ENCODE measurements at places on chromosomes 1 and 21.

DNA sequence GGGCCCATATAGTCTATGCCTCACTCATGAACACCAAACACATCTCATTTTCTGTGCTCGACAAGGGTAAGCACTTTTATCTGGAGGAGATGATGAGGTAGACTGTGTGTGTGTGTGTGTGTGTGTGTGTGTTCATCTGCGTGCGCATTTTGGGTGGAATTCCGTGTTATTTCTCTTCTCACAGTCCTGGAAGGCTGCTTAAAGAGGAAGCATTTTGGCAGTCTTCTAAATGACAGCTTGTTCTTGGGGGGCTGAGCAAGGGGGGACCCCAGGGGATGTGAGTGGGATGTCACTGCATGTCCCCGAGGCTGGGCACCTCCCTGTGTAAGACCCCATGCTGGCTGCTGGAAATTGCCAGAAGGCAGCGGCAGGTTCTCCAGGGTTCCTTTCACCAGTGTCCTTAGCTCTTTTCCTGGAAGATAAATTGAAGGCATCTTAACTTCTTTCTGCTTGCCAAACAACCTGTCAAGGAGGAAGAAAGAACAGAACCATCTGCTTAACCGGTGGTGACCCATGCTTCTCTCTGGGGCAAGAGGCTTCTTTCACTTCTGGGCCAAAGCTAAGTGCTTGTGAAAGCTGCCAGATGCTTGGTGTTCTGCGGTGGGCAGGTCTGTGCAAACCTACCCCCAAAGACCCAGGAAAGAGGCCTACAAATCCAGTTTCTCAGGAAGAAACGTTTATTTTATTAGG lies 9.9 kb upstream of the RD3 start:
- no peak for DNase-seq
- H3K4me1 ChIP-seq = no peaks in the 10 kb centered on the region
- no peak overlapping the region for H3K27ac ChIP-seq
- H3K36me3 ChIP-seq = no peaks in the 10 kb centered on the region
- H3K4me3 ChIP-seq = no peak overlapping the region

GRCh38 chr1:18009055-18009454 lies 98.5 kb upstream of the IGSF21 start:
- no peak overlapping the region for H3K27ac ChIP-seq
- DNase-seq = no peak
- H3K4me1 ChIP-seq = peaks cover 11% of the 10 kb centered on the region
- H3K36me3 ChIP-seq = no peaks in the 10 kb centered on the region
- H3K27me3 ChIP-seq = no peaks in the 10 kb centered on the region
- H3K4me3 ChIP-seq = no peak overlapping the region

GRCh38 chr1:46456411-46456963 lies 33.1 kb upstream of the DMBX1 start:
- H3K4me1 ChIP-seq = no peaks in the 10 kb centered on the region
- H3K27ac ChIP-seq = no peak overlapping the region
- H3K4me3 ChIP-seq = no peak overlapping the region
- no peaks in the 10 kb centered on the region for H3K36me3 ChIP-seq

DNA sequence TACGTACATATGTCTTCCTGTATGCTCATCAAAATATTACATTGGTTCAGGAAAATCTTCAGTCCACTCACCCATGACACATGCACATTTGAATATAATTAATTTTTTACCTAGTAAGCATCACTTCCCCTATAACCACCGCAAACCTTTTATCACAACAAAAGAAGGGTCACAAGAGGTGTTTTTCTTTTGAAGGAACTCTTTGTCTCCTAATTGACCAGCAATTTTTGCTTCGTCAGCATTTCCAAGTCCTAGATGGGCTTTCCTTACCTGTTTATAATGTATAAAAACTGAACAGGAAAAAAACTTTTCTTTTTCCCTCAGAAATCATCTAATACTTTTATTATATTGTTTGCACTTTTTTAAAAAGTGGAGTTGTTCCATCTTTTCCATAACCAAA lies 631.3 kb downstream of the PLA2G4A start:
- DNase-seq = no peak
- H3K4me1 ChIP-seq = no peaks in the 10 kb centered on the region
- H3K27me3 ChIP-seq = no peaks in the 10 kb centered on the region
- no peak overlapping the region for H3K27ac ChIP-seq
- no peak overlapping the region for H3K4me3 ChIP-seq

DNA sequence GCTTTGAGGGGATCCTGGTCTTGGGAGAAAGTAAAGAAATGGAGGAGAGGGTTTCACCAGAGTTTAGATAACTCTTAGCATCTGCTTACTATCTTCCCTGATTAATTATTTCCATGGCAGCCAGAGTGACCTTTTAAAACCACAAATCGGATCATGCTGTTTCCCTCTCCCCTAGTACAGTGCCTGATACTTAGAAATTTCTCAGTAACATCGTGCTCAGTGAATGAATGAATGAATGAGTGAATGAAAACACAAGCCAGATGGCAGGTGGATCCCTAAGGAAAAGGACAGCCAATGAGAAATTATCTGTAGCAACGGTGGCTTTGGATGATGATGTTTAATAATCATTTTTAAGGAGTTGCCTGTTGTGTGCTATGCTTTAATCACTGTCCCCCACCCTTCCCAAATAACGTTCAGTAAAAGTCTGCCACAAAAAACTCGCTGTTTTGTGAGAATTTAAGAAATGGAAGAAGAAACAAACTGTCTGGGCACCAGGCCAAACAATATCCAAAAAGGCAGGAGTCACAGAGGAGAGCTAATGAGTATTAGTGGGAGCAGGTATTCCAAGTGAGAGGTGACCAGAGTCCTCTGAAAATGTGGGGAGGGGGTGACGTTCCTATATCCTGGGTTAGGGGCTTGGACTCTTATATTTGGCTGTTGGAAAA lies 737 bp upstream of the SMAP2 start:
- no peak overlapping the region for H3K4me3 ChIP-seq
- no peak overlapping the region for H3K27ac ChIP-seq
- DNase-seq = no peak
- peaks cover 20% of the 10 kb centered on the region for H3K4me1 ChIP-seq
- no peaks in the 10 kb centered on the region for H3K36me3 ChIP-seq

GRCh38 chr1:1199961-1200875 lies 6.2 kb downstream of the TNFRSF18 start:
- no peak for DNase-seq
- H3K4me3 ChIP-seq = no peak overlapping the region
- no peaks in the 10 kb centered on the region for H3K36me3 ChIP-seq

GRCh38 chr1:197130677-197131304 lies 15.7 kb downstream of the ASPM start:
- DNase-seq = no peak
- H3K36me3 ChIP-seq = no peaks in the 10 kb centered on the region
- H3K27me3 ChIP-seq = no peaks in the 10 kb centered on the region
- no peak overlapping the region for H3K27ac ChIP-seq

DNA sequence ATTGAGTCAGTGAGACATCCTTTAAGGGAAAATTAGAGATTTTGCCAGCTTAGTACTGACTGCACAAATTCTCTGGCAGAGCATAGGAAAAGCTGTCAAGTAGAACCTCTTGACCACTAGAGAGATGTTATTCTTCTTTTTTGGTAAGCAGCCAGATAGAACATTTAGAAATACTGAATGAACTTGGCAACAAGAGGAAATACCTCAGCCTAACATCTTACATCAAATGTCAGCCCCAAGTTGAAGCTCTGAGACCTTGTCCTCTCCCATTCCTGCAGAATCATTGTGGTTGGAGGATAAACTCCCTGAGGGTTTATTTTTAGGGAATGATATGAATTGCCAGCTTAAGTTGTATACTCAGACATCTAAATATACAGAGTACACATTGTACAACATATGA lies 53.5 kb downstream of the MIGA1 start:
- H3K27me3 ChIP-seq = no peaks in the 10 kb centered on the region
- peaks cover 36% of the 10 kb centered on the region for H3K4me1 ChIP-seq
- no peak for DNase-seq
- no peaks in the 10 kb centered on the region for H3K36me3 ChIP-seq

DNA sequence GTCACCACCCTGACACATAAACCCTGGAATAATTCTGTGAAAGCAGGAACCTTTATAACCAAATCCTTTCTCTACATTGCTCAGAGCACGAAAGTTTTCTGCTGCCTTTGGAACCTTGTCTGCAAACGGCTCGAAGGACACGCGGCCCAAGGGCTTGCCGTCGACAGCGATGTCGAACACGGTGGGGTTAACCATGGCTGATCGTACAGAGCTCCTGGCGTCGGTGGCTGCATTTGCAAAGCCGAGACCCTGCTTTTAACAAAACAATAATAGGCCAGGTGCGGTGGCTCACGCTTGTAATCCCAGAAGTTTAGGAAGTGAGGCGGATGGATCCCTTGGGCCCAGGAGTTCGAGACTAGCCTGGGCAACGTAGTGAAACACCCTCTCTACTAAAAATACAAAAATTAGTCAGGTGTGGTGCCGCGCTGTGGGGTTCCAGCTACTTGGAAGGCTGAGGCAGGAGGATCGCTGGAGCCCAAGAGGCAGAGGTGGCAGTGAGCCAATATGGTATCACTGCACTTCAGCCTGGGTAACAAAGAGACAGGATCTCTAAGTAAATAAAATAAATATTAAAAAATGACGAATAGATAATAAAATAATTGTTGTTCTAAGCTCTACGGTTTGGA lies 2.2 kb upstream of the EIF2B3 start:
- no peaks in the 10 kb centered on the region for H3K36me3 ChIP-seq
- H3K4me3 ChIP-seq = no peak overlapping the region
- no peak for DNase-seq
- H3K27ac ChIP-seq = no peak overlapping the region
- H3K27me3 ChIP-seq = no peaks in the 10 kb centered on the region
- H3K4me1 ChIP-seq = peaks cover 13% of the 10 kb centered on the region

DNA sequence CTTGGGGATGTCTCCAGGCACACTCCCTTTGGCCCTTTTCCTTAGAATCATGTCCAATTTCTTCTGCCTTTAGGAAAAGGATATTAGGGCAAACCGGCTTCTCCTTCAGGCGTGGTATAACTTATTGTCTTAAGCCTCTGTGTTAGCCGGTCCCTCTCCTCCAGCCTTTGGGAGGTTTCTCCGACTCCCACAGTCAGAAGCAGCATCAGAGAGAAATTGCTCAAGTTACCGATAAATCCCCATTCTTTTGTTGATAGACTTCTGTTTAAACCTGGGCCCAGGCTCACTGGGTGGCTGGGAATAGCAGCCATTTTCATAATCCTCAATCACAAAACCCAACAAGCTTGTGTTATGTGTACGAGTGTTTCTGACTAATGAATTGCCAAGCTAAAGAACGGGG lies 85.4 kb upstream of the KAZN start:
- H3K27ac ChIP-seq = no peak overlapping the region
- H3K4me3 ChIP-seq = no peak overlapping the region
- H3K27me3 ChIP-seq = no peaks in the 10 kb centered on the region
- no peaks in the 10 kb centered on the region for H3K36me3 ChIP-seq
- DNase-seq = no peak

- no peak overlapping the region for H3K27ac ChIP-seq
- H3K4me3 ChIP-seq = no peak overlapping the region
Measured at GRCh38 chr1:88744142-88744541, 60.1 kb downstream of the PKN2 start.

DNA sequence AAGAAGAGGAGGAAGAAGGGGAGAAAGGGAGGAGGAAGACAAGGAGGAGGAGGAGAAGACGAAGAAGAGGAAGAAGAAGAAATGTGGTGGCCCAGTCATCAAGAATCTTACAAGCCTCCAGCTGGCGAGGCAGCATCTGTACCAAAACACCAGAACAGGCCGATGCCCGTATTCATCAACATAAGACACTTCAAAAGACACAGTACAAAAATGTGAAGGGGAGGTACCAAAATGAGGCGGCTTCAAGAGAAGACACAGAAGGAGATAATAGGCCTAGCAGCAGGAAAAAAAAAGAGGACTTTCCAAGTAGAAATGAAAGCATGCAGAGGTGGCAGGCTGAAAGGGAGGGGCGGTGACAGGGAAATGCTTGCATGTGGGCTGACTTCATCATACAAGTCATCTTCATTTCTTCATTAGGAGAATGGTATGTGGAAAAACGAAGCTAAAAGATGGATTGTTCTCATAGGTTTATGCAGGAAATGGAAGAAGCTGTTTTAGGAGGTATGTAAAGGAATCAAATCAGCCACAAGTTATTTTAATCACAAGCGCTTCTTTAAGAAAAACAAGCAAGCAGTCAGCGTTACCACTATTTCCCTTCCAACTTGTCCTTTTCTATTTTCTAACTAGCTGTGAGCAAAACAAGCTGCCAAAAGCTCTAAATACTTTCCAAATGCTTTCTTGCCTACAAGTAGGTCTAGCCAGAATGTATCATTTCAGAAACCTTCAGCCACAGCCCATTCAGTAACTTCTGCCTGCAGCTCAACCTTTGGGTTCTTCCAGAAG lies 192.3 kb downstream of the SLC45A1 start:
- H3K4me1 ChIP-seq = no peaks in the 10 kb centered on the region
- H3K4me3 ChIP-seq = no peak overlapping the region
- no peak overlapping the region for H3K27ac ChIP-seq
- DNase-seq = peak; percentile 14
- H3K36me3 ChIP-seq = no peaks in the 10 kb centered on the region
- H3K27me3 ChIP-seq = no peaks in the 10 kb centered on the region

DNA sequence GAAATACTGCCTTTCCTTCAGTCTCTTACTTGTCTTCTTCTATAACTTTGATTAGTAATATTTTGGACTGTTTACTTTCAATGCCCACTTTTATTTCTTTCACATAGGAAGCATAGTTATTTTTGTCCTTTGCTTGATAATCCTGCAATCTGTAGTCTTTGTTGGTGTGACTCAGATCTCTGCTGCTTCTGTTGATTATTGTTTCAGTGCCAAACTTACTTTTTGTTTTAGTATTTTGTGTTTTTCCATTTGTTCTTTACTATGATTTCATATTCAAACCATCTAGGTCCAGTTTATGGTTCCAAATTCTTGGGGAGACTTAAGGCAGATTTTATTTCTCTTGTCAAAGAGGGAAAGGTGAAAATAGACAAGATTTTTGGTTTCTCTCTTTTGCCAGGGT lies 399.9 kb downstream of the HLX start:
- no peak overlapping the region for H3K4me3 ChIP-seq
- no peaks in the 10 kb centered on the region for H3K4me1 ChIP-seq
- H3K36me3 ChIP-seq = no peaks in the 10 kb centered on the region
- no peak for DNase-seq
- no peaks in the 10 kb centered on the region for H3K27me3 ChIP-seq
- no peak overlapping the region for H3K27ac ChIP-seq

DNA sequence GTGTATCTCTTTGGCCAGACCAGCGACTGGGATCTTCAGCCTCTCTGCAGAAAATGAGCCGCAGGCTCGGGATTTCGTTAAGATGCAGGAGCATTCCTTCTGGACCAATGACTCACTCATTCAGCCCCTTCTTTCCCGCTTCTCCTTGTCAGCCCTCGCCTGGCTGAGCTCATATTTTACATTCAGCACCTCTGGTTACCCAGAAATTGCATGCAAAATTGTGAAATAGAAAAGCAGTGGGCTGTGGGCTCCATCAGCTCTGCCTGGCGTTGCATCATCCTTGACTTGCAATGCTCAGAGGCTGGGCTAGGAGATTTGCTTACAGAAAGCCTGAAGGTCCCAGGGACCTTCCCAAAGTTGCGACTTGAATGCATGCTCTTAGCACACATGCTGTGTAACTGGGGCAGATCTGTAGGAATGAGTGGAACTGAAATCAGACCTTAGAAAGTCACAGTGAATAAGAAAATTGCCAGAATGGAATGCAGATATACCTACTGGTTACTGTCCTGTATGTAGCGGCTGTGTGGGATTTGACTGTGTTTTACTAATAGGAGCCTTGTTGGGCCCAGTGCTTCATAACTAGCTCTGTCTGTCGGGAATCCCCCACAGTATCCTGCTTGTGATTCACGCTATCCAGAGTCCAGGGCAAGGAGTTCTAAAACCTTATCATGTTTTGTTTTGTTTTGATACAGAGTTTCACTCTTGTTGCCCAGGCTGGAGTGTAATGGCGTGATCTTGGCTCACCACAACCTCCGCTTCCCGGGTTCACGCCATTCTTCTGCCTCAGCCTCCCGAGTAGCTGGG lies 444.8 kb downstream of the KIF26B start:
- H3K27ac ChIP-seq = no peak overlapping the region
- no peaks in the 10 kb centered on the region for H3K4me1 ChIP-seq
- peak; percentile 12 for DNase-seq
- no peak overlapping the region for H3K4me3 ChIP-seq

All from body of pancreas (tissue), 4 donors.